ENCODE measurements at places on chromosomes 13 and 19. TPM values are rescaled to one million over a fixed set of nuclear protein-coding genes. Genes with fewer than 3 reads are reported as not detected.

GRCh38 chr19:55958356-55958755 is 10.7 kb downstream of the NLRP8 start:
- no peak for DNase-seq

MYBPC2 gene
- 0.12 TPM for total RNA-seq

LIN7B gene
- 2.9 TPM for total RNA-seq

DNA sequence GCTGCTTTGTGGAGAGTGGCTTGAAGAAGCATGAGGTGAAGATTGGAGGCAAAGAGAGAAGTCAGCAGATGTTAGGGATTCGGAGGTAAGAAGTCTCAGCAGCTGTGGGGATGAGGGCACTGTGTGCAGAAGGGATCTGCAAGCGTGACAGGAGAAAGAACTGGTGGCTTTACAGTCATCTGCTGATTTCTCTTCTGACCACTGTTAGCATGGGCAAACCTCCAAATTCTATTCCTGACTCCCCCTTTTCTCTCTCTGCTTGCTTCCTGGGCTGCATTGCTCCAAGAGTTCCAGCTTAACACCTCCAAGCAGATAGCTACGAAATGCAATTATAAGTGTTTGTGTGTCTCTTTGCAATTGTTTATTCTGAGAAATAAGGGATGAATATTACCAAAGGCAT is 159.6 kb downstream of the GGACT start:
- DNase-seq = no peak

TEX101 gene
- total RNA-seq = not detected

RYR1 gene
- 0.44 TPM for total RNA-seq

FXYD7 gene
- not detected for total RNA-seq

- no peak for DNase-seq
These were observed 55.7 kb upstream of the NFIC start for GRCh38 chr19:3310711-3311110.

- DNase-seq = peak; percentile 86
These were observed 6.8 kb upstream of the CARM1 start for GRCh38 chr19:10864538-10864899.

DNA sequence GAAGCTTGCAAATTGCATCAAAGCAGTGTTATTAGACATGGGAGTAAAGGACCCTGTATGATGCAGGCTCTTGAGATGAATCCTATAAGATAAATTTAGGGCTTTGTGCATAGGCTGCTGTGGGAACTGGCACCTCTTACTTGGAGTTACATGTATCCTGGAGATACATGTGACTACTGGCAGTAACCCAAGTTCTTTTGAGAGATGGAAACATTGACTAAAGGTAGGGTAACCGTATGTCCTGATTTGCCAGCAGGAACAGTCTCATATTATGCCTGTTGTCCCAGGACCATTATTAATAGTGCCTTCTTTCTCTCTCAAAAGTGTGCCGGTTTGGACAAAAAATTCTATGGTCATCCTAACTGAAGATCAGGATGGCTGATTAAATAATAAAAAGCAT is 195.4 kb downstream of the LACC1 start:
- DNase-seq = no peak

EXOC3L2 gene
- total RNA-seq = 4.9 TPM

ADAMTS10 gene
- 7.9 TPM for total RNA-seq

DNA sequence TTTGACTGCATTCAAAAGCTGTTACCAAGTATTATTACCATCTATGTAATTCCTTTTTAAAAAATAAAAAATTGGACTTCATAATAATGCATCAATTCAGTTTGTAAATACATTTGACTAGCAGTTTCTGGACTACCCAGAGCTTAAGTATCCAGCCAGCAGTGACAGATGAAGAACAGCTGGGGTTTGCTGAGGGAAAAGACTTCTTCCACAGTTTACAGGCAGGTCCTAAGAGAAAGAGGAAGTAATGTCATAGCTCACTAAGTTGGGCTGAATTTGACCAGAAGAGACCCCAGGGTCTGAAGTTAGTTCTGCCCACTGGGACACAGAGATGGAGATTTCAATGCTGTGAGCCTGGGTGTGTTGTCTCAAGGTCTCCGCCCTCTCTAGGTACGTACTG is 96.4 kb downstream of the MBNL2 start:
- no peak for DNase-seq

- DNase-seq = no peak
These were observed 11.4 kb upstream of the CPAMD8 start for GRCh38 chr19:17037966-17038500.

C5AR2 gene
- 1.3 TPM for total RNA-seq

DNA sequence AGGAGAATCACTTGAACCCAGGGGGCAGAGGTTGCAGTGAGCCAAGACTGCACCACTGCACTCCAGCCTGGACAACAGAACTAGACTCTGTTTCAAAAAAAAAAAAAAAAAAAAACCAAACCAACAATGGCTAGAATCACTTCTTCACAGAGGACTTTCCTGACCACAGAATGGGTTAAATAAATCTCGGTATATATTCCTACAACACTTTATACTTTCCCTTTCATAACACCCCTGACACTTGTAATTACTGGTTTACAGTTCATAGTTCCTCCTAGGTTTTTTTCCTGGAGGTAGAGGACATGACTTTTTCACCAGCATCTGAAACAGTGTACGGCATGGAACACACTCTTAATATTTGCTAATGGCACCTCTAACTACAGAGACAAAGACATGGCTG is 31.4 kb downstream of the ZDHHC20 start:
- no peak for DNase-seq

ZNF135 gene
- total RNA-seq = 0.71 TPM

- DNase-seq = no peak
These were observed 583 bp downstream of the ZNF615 start for GRCh38 chr19:52007451-52007805.

GRCh38 chr13:28658539-28658795 is 463 bp upstream of the POMP start:
- no peak for DNase-seq

DNA sequence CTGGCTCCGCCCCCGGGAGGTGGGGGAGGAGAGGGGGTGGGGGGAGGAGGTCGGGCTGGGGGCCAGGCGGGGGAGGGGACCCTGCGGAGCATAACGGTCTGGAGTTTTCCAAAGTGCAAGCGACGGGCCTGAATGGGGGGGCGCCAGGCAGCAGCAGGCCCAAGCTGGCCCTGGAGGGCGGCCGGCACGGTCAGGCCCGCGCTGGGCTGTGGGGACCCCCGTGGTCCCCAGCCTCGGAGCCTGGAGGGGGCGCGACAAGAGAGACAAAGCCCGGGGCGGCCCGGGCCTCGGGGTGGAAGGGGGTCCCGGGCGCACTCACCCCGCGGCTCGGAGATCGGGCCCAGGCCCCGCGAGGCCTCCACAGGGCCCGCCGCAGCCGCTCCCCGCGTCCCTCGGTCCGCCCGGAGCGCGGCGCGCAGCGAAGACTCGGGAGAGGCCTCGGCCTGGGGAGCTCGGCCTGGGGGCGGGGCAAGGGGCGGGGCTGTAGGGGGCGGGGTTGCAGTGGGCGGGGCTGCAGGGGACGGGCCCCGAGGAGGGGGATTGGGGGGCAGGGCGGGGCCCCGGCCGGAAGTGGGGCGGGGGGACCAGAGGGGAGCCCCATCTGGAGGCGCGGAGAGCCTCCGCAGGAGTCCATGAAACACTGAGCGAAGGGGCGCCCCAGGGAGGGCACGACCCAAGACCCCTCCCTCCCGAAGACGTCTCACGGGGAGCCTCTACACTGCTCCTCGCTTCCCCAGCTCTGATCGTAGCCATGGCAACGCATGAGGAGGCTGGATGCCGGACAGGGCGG is 47.6 kb downstream of the PTPRS start:
- DNase-seq = no peak

DNA sequence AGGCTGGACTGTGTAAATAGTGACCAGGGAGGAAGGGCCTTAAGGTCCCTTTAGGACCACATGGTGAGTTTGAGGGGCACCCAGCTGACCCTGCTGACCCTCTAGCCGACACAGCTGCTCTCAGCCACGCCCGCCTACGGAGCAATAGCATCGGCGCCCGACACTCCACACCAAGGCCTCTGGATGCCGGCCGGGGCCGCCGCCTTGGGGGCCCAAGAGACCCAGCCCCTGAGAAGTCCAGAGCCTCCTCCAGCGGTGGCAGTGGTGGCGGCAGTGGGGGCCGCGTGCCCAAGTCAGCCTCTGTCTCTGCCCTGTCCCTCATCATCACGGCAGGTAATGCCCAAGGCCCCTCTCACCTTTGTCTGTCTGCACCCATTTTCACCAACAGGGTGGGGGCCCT is 8.6 kb upstream of the PIK3R2 start:
- DNase-seq = no peak

DNA sequence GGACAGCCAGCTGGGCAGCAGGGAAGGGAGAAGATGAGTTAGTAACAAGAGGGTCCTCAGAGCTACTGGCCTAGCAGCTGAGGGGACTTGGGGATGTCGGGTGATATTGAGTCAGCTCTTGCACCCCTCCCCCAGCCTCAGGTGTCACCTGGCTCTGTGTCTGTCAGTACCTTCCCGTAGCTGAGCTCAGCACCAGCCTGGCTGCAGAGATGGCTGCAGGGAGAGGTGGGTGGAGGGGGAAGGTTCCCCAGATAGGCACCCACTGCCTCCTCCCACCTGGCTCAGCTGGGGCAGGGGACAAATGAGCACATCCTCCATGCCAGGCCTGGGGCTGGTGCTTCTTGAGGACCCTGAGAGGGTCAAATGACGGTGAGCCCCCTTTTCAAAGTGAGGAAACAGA is 6.8 kb upstream of the KPTN start:
- DNase-seq = no peak

DNA sequence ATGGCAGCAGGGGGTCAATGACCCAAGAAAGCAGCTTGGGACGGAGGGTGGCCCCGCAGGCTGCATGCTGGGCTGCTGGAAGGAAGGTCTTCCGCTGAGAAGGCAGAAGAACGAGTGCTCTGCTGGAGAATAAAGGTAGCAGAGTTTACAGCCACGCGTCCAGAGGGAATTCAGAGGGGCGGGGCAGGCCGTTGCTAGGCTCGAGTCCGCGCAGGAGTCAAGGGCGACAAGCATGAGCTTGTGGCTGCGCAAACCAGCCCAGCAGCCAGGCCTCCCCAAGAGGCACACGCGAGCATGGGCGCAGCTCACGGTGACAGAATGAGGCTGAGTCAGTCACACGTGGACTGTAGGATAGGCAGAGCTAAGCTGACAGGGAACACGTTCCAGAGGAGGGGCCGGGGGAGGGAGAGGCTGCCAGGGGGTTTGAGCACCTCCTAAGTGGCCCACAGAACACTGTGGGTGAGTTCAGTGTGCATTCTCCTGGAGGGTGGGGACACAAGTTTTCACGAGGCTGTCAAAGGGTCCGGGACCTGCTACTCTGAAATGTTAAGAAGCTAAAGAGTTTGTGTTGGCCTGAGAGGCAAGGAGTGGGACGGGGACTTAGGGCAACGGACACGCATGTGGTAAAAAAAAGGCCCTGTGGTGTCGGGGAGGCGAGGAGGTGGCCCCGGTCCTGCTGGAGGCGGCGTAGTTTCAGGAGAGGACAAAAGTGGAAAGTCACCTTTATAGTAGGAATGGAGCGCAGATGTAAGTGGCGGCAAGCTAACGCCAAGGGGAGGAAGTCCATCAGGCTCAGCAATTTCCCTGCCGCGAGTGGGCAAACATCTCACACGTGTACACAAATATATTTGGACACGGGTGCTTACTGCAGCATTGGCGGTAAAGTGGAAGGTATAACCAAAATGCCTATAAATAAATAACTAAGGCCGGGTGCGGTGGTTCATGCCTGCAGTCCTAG is 17.7 kb downstream of the RFX2 start:
- DNase-seq = peak; percentile 68

DNA sequence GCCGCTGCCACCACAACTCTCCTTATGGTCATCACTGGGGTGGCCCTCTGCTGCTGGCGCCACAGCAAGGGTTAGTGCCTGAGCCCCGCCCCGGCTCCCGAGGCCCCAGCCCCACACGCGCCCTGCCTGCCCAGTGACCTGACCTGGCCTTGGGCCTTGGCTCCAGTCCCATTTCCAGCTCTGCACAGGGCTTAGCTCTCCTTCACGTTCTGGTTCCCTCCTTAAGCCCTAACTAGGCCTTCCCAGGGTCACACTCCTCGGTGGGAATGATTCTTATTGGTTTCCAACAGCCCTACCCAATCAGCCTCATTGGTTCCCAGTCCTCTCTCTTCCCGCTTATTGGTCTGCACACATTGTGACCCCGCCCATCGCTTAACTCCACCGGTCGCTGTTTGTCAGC is 5.8 kb downstream of the KIRREL2 start:
- no peak for DNase-seq

- DNase-seq = no peak
These were observed 3.4 kb downstream of the PCDH9 start for GRCh38 chr13:67226696-67227095.

DNA sequence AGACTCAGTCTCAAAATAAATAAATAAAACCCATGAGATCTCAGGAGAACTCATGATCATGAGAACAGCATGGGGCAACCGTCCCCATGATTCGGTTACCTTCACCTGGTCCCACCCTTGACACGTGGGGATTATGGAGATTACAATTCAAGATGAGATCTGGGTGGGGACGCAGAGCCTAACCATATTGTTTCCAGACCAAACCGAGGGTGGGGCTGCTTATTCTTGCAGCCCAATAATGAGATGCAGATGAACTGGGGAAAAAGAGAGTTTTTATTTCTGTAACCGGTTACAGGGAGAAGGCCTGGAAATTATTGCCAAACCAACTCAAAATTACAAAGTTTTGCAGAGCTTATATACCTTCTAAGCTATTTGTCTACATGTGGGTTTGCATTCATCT is 12.8 kb downstream of the TRAPPC2B start:
- no peak for DNase-seq

CEACAM8 gene
- total RNA-seq = 0.68 TPM

Measured in right lobe of liver (tissue), 6 donors.